ENCODE measurements at places on chromosomes 16 and 17.
A peak's percentile ranks its signal among the peaks of the same experiment; 100 is the strongest.

GRCh38 chr16:57562669-57563486 is 20.4 kb downstream of the ADGRG5 start:
- H3K36me3 ChIP-seq: no peaks in the 10 kb centered on the region
- H3K4me1 ChIP-seq: no peaks in the 10 kb centered on the region
- H3K27ac ChIP-seq: no peak overlapping the region
- H3K4me3 ChIP-seq: no peak overlapping the region
- DNase-seq: no peak

DNA sequence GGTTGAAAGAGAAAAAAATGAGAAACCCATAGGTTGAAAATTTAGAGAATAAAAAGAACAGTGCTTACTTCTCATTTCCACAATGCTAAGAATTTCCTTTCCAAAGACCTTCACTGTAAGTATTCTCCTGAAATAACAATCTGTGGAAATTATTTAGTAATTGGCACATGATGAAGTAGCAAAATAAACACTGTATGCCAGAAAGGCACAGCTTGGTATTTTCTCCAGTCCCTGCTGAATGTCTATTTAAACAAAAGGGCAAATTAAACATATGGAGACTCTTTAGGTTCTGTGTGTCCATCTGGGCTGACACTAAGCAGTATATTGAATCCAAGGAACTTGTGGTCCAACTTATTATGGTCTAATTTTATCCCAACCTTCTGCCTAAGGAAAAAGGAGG is 46.1 kb downstream of the CHCT1 start:
- H3K4me3 ChIP-seq: no peak overlapping the region
- peaks cover 16% of the 10 kb centered on the region for H3K36me3 ChIP-seq
- H3K27me3 ChIP-seq: no peaks in the 10 kb centered on the region
- DNase-seq: no peak

DNA sequence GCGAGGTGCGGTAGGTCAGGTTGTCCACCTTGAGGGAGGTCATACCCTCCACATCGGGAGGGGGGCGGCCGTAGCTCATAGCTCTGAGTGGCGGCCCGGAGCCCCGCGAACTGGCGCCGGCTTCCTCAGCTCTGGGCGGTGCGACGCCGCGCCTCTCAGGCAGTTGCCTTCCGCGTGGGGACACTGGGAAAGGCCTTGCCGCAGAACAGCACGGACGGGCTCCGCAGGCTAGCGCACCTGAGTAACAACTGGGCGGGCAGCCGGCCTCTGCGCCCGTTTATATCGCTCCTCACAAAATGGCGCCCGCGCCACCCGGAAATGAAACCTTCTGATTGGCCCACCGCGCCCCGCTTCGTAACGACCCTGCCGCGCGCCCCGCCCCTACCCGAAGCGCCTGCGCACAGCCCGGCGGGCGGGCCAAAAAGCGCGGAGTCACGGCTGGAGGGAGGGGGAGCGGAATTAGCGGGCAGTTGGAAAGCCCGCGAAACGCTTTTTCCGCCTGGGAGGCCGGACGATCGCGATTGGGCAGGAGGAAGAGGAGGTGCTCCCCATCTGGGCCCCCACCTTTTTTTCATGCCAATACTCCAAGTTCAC is at the start of gene SRSF2:
TSS of gene SRSF2 (minus strand) at position 250 of the 594 bp plus-strand sequence. CDS start at position 79, 171 bp downstream.
- H3K4me3 ChIP-seq: peak within 1 kb of the TSS; percentile 89
- peak within 1 kb of the TSS; percentile 97 for H3K27ac ChIP-seq
- H3K27me3 ChIP-seq: no peaks in the 10 kb centered on the region
- H3K36me3 ChIP-seq: peaks cover 43% of the 10 kb centered on the region
- peak; percentile 99 for DNase-seq

DNA sequence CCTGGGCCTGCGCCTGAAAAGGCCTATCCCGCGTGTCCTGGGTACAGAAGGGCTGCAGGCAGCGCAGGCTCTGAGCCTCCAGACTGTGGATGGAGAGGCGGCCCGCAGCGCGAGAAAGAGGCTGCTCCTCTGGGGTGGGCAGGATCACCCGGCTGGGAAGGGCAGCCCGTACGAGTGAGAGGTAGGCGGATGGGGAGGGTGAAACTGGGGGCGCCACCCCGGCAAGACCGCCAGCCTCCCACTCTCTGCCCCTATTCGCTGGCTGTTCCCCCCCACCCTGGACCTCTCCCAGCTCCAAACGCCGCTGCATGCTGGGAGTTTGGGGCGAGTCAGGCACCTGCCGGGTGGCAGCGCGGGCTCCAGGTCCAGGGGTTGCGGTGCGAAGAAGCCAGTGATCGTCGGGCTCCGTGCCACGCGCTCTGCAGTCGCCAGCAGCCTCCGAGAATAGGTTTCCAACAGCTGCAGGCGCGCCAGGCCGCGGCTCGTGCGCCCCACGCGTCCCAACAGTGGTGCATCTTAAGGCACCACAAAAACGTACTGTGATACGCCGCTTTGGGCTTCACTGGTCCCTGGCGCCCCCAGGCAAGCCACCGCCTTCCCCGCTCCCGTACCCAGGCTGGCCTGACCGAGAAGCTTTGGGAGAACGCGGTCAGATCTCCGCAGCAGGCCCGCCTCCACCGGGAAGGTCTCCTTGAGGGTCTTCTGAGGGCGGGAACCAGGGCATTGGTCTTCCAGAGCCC is 1.1 kb downstream of the NOXO1 start:
- H3K27ac ChIP-seq: no peak overlapping the region
- H3K4me3 ChIP-seq: no peak overlapping the region
- H3K27me3 ChIP-seq: peaks cover 67% of the 10 kb centered on the region
- no peak for DNase-seq

DNA sequence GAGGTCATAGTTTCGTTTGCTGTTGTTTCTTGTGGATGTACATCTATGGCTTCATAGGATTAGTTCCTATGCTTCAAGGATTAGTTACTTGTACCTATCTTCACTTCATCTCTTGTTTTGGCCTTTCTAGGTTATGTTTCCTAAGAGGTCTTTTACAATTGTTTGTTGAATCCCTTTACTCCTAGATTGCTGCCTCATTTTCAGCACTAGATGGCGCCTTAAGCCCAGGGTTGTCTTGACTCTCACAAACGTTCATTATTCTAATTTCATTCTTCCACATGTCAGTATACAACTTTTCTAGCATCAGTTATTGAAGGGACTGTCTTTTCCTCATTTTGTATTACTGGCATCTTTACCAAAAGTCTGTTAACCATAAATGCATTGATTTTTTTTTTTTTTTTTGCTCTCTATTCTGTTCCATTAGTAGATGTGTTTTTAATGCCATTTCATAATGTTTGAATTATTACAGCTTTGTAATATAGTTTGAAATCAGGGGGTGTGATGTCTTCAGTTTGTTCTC is 45.0 kb upstream of the NACA2 start:
- no peak for DNase-seq
- H3K36me3 ChIP-seq: no peaks in the 10 kb centered on the region
- no peak overlapping the region for H3K4me3 ChIP-seq

GRCh38 chr17:863880-864279 is 81.7 kb downstream of the MRM3 start:
- DNase-seq: no peak
- H3K27me3 ChIP-seq: no peaks in the 10 kb centered on the region
- H3K4me1 ChIP-seq: peaks cover 12% of the 10 kb centered on the region
- no peaks in the 10 kb centered on the region for H3K36me3 ChIP-seq
- H3K4me3 ChIP-seq: no peak overlapping the region

GRCh38 chr16:83397601-83398291 is 410.0 kb upstream of the HSBP1 start:
- peaks cover 41% of the 10 kb centered on the region for H3K4me1 ChIP-seq
- no peak for DNase-seq
- H3K36me3 ChIP-seq: no peaks in the 10 kb centered on the region
- H3K4me3 ChIP-seq: no peak overlapping the region

DNA sequence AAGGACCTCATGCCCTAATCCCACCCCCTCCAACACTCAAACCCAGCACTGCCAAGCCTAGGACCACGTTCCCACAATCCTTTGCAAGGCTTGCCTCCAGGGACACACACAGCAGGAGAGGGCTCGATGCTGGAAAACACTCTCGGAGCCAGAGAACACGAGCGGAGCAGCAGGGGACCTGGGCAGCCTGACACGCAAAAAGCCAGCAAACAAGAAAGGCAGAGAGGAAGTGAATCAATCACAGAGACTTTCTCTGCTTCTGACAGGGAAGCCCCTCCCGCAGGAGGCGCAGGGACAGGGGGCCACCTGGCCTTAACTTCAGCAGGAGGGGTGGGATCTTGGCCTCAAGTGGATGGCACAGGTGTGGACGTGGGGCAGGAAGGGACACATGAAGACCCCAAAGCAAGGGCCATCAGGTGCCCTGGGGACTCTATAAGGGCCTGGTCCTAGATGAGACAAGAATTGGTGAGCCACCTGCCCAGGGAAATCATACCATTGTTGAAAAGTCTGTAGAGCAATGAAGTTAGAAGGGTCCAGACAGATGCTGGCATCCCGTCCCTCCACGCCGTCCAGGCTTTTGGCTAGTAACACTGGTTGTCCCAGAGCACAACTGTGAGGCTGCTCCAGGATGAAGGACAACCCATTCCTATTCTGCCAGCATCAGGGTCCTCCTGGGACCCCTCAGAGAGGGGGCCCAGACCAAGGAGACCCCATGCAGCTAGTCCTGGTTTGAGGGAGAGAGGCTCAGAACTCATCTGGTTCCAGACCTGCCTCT is 2.2 kb downstream of the SDK2 start:
- H3K27me3 ChIP-seq: no peaks in the 10 kb centered on the region
- peaks cover 28% of the 10 kb centered on the region for H3K4me1 ChIP-seq
- no peak for DNase-seq
- no peaks in the 10 kb centered on the region for H3K36me3 ChIP-seq

DNA sequence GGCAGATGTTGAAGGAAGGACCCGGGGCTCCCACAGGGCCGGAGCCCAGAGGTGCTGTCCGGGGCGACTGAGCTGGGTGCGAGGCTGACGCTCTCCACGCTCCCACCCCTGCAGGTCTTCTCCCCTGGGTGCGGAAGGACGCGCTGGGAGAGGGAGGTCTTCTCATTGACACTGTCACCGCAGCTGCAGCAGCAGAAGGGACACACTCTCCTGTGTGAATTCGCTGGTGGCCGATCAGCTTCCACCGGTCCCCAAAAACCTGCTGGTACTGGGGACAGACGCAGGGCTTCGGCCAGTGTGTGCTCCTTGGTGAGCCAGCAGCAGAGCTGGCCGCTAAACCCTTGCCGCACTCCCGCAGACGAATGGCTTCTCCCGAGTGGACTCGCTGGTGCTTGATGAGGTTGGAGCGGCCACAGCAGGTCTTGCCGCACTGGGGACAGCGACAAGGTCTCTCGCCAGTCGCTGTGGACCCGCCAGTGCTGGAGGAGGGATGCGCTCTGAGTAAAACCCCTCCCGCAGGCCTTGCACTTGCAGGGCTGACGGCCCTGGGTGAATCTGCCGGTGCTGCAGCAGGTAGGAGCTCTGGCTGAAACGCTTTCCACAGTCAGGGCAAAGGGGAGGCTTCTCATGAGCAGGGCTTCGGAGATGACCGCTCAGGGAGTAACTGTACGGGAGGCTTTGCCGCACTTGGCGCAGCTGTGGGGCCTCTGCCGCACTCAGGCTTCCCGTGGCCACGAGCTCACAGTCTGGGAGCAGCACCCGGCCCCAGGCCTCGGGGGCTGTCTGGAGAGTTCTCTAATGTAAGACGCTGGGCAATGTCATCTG is 6.2 kb downstream of the ZNF843 start:
- no peaks in the 10 kb centered on the region for H3K27me3 ChIP-seq
- no peak overlapping the region for H3K27ac ChIP-seq
- no peak overlapping the region for H3K4me3 ChIP-seq

- H3K36me3 ChIP-seq: no peaks in the 10 kb centered on the region
- no peak overlapping the region for H3K27ac ChIP-seq
- H3K27me3 ChIP-seq: no peaks in the 10 kb centered on the region
- no peak for DNase-seq
Observed at GRCh38 chr16:11507991-11508390, 78.7 kb downstream of the LITAF start.

GRCh38 chr17:77328823-77329740 is 188.3 kb downstream of the SEC14L1 start:
- DNase-seq: peak; percentile 34
- no peaks in the 10 kb centered on the region for H3K27me3 ChIP-seq
- no peak overlapping the region for H3K27ac ChIP-seq

GRCh38 chr16:29653471-29653870 is 9.6 kb upstream of the SPN start:
- no peak overlapping the region for H3K27ac ChIP-seq
- no peaks in the 10 kb centered on the region for H3K4me1 ChIP-seq
- no peak for DNase-seq
- no peak overlapping the region for H3K4me3 ChIP-seq
- H3K36me3 ChIP-seq: no peaks in the 10 kb centered on the region

DNA sequence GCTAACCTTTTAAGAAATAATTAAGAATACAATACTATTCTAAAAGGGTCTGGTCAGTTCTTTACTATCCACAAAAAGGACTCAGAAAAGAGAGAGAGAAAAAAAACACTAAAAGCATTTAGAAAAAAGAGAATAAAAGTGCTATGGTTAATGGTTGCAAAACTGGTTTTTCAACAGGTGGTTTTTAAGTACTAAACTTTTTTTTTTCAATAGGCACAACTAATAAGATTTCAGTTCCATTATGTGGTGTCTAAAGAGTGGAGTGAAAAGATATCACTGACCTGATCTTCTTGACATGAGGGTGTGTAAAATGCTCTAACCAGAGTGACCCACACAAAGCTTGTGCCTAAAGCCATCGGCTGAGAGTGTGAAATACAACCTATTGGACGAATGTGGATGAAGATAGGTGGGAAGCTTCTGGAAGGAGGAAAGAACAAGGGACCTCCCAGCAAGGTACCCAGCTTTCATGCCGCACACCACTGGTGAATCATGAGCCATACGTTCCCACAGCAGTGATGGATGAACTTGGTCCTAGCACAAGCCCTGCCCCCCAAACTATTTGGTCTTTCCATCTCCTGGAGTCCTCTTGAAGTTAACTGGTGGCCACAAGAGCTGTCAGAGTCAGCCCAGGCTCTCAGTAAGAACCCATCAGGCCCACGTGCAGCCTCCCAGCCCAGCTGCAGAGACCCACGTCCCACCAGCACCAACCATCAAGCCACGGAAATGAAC is 103.0 kb downstream of the ZFHX3 start:
- H3K4me3 ChIP-seq: no peak overlapping the region
- peaks cover 40% of the 10 kb centered on the region for H3K4me1 ChIP-seq
- peak overlapping the region; percentile 87 for H3K27ac ChIP-seq

GRCh38 chr16:78789561-78789960 is 690.1 kb downstream of the WWOX start:
- no peak overlapping the region for H3K27ac ChIP-seq
- no peak overlapping the region for H3K4me3 ChIP-seq
- no peak for DNase-seq
- H3K36me3 ChIP-seq: no peaks in the 10 kb centered on the region
- H3K27me3 ChIP-seq: no peaks in the 10 kb centered on the region

GRCh38 chr17:3773966-3774365 is 27.0 kb downstream of the ITGAE start:
- no peaks in the 10 kb centered on the region for H3K36me3 ChIP-seq
- no peak overlapping the region for H3K4me3 ChIP-seq
- no peak for DNase-seq
- no peak overlapping the region for H3K27ac ChIP-seq

GRCh38 chr17:59451706-59452105 is 113.7 kb upstream of the DHX40 start:
- H3K27ac ChIP-seq: no peak overlapping the region
- no peak overlapping the region for H3K4me3 ChIP-seq
- H3K27me3 ChIP-seq: no peaks in the 10 kb centered on the region
- no peak for DNase-seq
